ENCODE measurements at places on chromosomes 3 and 15.
A peak's percentile ranks its signal among the peaks of the same experiment; 100 is the strongest.

DNA sequence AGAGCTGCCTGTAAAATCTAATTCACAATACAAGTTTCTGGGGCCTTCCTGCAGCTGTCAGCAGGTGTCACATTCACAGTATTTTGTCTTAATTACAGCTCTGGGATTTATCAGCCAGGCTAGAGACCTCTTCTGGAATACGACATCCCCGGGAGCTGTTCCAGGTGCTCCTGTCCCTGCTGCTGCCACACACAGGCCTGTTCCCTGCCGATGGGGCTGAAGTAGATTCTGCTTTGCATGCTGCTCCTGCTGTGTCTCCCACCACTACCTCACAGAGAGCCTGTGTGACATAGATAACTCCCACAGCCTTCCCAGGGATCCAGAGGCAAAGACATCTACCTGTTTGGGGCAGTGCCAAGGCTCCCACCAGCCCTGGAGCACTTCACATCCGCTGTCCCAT, 20.4 kb downstream of the COLQ start:
- DNase-seq = no peak

DNA sequence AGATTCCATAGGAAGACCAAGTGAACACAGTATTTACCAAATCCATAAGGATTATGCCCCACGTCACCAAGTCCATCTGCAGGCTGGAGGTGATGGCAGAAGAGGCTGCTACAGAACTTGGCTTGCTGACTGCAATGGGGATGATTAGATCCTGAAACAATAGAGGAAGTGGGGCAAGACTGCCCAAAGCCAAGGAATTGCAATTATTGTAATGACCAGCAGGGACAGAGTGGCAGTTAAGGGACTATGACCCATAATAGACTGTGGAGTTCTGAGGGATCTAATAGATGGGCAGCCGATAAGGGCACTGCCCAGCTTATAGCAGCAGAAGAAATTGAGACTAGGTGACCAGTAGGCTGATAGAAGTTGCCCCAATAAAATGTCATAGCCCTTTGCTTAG, 108.4 kb downstream of the MINAR1 start:
- DNase-seq = no peak

- DNase-seq = no peak
Measured at GRCh38 chr3:25661694-25662437, 2.8 kb downstream of the TOP2B start.

DNA sequence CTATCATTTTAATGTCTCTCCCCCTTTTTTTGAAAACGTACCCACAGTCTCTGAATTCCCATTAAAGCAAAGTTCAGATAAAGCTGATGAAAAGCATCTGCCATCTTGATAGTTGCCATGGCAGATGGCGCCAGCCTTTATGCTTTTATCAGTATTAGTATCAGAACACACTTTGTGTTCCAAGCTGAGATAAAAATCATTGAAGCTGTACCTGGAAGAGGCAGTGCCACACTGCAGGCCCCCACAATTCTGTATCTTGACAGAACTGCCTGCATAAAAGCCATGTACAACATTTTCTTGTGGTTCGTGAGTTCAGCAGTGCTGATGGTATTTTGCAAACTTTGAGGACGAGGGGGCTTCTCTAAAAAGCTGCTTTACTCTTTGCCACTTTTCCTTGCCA, 311.7 kb downstream of the SATB1 start:
- DNase-seq = no peak

DNA sequence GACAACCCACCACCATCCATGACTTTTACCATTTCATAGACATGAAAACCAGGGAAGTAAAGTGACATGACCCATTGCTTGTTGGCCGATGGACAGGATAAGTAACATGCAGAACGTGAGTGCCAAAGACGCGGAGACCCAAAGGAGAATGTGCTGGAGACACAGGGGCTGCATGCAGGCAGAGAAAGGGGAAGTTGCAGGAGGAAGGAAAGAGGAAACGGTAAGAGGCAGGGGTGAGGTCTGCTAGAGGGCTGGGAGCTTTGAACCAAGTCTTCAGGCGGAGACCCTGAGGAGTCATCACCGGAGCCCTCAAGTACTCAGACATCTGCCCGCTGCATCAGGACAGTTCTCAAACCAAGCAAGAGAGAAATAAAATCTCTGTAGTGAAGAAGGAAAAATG, 34.9 kb downstream of the MAGEF1 start:
- DNase-seq = no peak

- DNase-seq = no peak
Measured at GRCh38 chr15:29376590-29376989, 107.0 kb upstream of the NSMCE3 start.

- DNase-seq = no peak
Measured at GRCh38 chr3:173711619-173712018, 314.1 kb downstream of the NLGN1 start.

DNA sequence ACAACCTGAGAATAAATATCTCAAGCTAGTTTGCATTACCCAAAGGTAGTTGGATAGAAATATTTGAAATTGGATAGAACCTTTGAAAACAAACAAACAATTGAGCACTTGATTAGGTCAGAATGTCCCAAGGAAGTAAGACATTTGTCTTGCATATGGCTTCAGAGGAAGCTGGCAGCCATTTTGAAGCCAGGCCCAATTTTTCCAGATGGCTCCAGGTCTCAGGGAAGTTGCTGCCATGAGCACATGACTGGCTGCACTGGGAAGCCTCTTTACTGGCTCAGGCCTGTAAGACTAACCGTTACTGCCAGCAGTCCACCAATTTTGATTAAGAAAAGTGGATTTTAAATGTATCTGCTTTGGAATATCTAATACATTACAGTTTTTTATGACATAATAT, 448.9 kb upstream of the DPH6 start:
- no peak for DNase-seq

- no peak for DNase-seq
Measured at GRCh38 chr3:30505866-30506520, 100.4 kb upstream of the TGFBR2 start.

GRCh38 chr3:101179637-101180036, 140.7 kb downstream of the IMPG2 start:
- no peak for DNase-seq

GRCh38 chr3:113223475-113224281, 12.3 kb downstream of the BOC start:
- DNase-seq = peak; percentile 41

DNA sequence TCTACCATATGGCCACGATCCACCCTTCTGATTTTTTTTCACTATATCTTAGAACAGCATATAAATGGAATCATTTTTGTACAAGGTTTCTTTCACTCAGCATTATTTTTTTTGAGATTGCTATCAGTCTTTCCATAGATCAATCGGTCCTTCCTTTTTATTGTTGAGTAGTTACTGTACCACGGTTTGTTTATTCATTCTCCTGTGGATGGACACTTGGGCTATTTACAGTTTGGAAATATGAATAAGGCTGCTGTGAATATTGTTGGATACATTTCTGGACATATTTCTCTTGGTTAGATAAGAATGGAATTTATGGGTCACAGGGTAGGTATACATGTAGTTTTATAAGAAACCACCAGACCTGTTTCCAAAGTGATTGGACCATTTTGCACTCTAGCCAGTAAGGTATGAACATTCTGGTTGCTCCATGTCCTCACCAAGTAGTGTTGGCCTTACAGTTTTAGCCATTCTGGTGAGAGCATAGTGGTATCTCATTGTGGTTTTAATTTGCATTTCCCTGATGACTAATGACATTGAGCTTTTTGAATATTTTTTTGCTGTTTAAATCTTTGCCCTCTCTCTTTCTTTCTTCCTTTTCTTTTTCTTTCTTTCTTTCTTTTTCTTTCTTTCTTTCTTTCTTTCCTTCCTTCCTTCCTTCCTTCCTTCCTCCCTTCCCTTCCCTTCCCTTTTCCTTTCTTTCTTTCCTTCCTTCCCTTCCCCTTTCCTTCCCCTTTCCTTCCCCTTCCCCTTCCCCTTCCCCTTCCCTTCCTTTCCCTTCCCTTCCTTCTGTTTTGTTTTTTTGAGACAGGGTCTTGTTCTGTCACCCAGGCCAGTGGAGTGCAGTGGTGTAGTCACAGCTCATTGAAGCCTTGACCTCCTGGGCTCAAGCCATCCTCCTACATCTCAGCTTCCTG, 49.2 kb downstream of the LRRK1 start:
- DNase-seq = no peak

DNA sequence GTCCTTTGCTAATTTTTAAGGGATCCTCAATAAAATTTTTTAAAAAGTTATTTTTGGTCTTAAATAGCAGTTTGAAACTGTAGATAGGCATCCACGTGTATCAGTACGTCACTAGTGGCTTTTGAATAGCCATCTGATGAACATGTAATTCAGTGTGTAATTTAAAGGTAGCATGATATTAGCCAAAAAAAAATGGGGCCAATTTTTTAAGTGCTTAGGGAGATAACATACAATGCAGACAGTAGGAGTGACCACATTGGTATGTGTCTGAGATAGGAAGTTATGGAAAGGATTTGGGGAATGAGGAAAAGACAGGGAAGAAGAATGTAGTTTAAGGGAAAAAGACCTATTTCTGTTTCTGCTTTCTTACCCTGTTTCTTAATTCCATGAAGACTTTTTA, 2.5 kb downstream of the AP4E1 start:
- DNase-seq = no peak

DNA sequence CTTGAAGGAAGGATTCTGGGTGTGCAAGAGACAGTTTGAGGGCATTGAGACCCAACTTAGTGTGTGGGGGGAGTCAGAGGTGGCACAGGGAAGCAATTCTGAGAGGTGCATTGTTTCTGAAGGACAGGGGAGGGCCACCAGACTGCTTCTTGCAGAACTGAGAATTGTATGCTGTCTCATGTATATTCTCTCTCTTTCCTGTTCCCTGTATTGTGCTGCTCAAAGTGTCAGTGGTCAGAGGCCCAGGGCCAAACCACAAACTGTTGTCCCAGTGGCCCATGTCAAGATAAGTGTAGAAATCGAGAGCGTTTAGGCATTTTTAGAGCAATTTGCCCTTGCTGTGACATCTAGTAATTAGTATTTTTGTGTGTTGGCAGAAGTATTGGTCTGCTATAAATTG, 567.1 kb downstream of the EDEM1 start:
- DNase-seq = no peak

GRCh38 chr3:136093771-136094170, 102.4 kb downstream of the MSL2 start:
- no peak for DNase-seq

GRCh38 chr15:80931191-80931590, 58.4 kb downstream of the MESD start:
- DNase-seq = no peak

- DNase-seq = peak; percentile 8
Measured at GRCh38 chr3:107752202-107752990, 229.6 kb downstream of the BBX start.

GRCh38 chr15:55060836-55061235, 135.9 kb downstream of the RSL24D1 start:
- DNase-seq = no peak

- DNase-seq = no peak
Measured at GRCh38 chr15:73026511-73027054, 25.7 kb upstream of the NEO1 start.

DNA sequence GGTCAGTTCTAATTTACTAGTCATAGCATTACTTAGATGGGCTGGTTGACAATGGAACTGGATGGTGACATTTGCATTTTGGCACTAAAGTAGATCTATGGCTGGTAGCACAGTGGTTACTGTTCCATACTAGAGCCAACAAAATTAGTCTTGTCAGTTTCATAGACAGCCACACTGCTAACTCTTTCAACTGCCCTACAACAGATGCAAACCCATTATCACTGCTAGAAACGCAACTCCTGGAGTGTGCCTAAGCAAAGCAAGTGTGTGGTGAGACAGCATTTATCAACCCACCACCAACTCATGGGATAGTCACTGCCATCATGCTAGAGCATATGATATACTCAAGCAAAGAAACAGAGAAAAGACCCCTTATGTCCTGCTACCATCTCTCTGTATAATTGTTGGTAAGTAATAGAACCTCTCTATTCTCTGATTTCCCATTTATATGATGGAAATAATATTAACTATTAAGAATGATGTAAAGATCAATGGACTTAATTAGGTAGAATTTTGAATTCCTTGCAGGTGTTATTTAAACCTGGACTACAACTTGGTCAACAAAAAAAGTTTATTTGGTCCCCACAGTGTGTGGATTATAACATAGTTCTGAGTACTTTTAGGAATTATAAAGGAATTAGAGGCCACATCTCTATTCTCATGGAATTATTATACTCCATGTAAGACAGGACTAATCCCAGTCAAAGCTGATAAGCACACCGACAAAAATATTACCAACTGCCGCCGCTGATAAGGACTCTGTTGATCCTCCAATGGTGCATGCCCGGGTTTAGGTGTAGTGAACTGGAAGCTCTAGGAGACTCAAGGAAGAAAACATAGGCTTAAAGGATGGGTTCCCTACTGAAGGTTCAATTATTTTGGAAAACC, 19.9 kb upstream of the ABHD5 start:
- no peak for DNase-seq

DNA sequence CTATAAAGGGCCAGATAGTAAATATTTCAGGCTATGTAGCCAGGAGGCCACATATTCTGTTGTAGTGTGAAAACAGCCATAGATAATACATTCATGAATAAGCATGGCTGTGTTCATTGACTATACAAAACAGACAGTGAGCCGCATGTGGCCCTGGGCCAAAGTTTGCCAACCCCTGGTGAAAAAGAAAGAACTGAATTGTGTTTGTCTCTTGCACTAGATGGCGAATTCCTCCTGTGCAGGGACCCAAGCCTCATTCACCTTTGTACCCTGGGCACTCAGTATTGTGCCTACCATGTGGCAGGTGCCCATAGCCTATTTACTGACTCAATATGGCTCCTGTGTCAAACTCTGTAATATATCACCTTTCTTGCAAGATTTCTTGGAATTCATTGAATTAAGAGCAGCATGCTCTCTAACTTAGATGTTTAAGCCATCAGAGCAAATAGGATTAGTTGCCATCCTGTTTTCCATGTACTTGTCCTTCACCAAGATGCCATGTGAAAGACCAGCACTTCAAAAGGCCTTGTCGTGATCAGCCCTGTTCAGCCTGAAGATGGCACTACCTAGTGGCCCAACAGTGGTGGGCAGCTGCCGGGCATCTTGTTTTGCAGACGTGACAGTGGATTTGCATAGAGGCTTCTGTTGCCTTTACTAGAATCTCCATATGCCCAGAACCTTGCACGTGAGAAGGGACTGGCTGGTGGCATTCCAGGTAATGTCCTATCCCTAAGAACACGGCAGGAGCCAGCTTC, 50.9 kb upstream of the CMTM7 start:
- no peak for DNase-seq

GRCh38 chr15:72908713-72909112, 125.2 kb upstream of the ADPGK start:
- DNase-seq = no peak

Data from T-helper 1 cell (primary cell).